GM23338 (cell line): ENCODE measurements at places on chromosomes 3 and 15.
A peak's percentile ranks its signal among the peaks of the same experiment; 100 is the strongest.

- no peak for DNase-seq
These were observed 349 bp downstream of the PPIB start for GRCh38 chr15:64162478-64162868.

GRCh38 chr15:80550219-80550907 lies 144.7 kb upstream of the ABHD17C start:
- DNase-seq: no peak

- DNase-seq: peak; percentile 93
These were observed 7.4 kb upstream of the PSMD6 start for GRCh38 chr3:64030741-64031140.

DNA sequence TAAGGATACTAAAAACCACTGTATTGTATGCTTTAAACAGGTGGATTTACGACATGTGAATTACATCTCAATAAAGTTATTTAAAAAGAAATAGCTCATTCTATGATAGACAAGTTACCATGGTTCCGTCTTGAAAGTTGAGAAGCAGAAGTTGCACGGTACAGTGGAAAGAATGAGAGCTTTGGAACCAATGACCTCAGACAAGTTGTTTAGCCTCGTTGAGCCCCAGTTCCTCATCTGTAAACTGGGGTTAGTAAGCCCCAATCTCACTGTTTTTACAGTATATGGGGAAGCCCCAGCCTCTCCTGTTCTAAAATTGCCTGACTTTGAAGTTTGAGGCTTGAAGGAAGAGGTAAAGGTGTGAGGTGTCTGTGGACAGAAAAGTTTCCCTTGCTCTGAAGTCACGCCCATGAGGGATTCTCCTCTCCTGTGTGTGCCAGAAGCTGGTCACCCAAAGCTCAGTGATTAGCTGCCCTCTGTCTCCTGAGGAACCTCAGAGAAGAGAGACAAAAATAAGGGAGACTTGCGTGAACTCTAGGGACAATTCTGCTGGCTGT lies 10.0 kb downstream of the CRYGS start:
- no peak for DNase-seq

- DNase-seq: no peak
These were observed 9.3 kb downstream of the LOXL1 start for GRCh38 chr15:73935547-73935946.

- DNase-seq: peak; percentile 27
These were observed 716 bp downstream of the SMC4 start for GRCh38 chr3:160400030-160400701.

- DNase-seq: no peak
These were observed 1065.1 kb downstream of the AGBL1 start for GRCh38 chr15:87144775-87145174.

DNA sequence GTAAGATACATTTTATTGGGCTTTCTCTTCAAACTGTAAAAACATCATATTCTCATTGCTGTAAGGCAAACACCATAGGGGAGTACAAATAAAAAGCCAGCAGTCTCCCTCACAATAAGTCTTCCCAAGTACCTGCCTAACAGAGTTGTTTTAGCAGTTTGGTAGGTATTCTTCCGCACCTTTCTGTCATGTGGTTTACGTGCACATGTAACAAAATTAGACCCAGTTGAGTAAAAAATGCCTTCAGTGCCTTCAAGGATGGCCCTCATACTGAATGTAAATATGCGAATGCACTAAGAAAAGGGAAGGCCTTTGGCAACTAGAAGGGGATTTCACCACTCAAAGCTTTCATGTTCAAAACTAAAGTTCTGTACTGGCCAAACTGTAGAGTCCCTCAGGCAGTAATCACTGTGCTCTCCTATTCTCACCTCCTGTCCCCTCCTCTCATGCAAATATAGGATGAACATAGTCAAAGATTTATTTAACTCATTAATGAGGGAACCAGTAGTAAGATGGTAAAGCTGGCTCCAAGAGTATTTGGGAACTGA lies 26.4 kb downstream of the USP3 start:
- no peak for DNase-seq

DNA sequence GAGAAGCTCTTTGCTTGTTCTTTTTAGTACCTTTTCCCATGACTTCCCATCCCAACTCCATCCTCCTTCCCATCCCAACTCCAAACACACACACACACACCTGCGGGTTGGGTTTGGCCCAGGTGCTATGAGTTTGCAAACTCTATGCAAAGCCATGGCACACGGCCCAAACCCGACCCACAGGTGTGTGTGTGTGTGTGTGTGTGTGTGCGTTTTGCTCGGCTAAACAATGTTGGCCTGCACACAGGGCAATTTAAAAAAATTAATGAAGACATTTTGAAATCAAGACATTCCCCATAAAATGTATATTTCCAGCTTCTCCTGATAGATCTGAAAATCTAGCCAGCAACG lies 103.7 kb upstream of the TLE3 start:
- DNase-seq: no peak

GRCh38 chr3:43766672-43767465 lies 76.1 kb downstream of the ABHD5 start:
- no peak for DNase-seq

DNA sequence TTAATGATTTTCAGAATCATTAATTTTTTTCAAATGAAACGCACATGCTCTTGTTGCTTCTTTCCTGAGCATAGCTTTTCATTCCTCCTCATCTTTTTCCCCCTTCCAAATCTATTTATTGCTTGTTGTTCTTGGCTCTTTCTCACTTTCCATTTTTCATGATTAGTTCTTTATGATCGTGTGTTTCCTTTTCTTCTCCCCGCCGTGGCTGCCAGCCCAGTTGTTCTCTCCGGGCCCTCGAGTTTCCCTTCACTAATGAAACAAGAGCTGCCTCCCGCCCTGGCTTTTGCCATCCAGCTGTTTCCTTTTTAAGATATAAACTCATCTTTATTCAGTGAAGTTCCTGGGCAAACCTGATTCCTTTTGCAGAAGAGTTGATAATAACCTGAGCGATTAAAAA lies 170.2 kb upstream of the NR2F2 start:
- no peak for DNase-seq

DNA sequence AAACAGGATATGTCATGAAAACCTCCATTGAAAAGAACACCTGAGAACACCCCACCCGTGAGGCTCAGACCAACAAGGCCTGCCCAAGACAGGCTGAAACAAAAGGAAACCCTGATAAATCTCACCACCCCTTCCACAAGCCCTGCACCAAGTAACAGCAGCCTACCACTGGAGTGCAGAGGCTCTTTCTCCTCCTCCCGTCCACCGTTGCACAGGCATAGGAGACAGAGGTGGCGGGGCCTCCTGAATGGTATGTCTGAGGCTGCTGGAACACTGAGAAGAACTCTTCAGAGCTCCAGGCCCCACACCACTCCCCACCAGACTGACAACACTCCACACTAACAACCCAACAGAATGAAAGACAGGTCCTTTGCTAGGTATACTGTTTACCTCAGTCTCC lies 21.4 kb downstream of the CHDH start:
- DNase-seq: no peak

DNA sequence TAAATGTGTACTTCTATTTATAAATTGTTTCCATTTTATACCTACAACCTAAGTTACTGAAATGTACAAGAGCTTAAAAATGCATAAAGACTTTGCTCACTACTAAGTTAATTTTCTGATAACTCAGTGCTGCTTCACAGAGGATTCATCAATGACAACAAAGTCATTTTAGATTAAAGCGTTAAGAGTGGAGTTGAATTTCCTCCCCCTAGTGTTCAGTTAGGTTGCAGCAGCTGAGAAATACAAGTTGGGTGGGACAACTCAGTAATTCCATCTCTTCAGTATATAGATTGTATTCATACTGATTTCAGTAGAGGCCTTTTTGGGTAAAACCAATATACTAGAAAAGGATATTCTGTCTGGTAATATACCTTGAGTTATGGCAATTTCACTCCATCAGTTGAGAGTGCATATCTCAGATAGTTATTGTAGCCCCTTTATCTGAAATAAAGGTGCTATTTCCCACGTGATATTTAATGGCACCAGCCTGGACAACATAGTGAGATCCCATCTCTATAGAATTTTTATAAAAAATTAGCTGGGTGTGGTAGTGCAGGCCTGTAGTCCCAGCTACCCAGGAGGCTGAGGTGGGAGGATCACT lies 6.9 kb upstream of the RPL35A start:
- peak; percentile 77 for DNase-seq

DNA sequence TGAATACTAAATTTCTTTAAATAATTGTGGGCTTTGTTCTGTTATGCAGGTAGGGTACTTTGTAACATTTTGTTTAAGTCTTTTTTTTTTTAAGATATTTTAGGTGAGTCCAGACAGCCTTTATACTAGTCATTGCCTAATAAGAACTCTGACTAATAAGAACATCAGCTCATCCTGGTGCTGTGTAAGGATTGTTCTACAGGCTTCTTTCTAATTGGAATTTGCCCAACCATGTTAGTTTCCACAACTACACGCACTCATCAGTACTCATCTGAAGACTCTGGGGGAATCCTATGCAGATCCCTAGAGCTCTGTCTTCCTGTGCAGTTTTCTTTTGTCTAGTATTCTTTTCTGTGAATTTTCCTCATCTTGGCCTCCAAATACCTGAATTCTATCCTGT lies 741.8 kb downstream of the IGSF11 start:
- no peak for DNase-seq

DNA sequence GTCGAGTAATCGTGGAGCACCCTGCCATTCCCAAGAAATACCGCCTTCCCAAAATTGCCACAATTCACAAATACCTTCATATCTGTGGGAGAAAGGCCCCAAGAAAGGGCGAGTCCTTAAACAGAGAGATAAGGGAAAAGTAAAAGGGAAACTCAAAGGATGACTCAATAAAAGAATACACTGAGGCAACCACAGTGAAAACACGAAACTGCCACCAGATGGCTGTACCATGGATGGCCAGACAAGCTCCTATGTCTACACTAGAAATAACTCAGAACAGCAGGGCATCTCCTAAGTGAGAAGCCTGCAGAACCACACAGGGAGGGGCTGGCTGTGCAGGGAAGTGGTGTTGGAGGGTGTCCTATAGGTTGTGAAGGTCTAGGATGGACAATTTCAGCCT lies 25.0 kb downstream of the SRGAP3 start:
- DNase-seq: no peak

DNA sequence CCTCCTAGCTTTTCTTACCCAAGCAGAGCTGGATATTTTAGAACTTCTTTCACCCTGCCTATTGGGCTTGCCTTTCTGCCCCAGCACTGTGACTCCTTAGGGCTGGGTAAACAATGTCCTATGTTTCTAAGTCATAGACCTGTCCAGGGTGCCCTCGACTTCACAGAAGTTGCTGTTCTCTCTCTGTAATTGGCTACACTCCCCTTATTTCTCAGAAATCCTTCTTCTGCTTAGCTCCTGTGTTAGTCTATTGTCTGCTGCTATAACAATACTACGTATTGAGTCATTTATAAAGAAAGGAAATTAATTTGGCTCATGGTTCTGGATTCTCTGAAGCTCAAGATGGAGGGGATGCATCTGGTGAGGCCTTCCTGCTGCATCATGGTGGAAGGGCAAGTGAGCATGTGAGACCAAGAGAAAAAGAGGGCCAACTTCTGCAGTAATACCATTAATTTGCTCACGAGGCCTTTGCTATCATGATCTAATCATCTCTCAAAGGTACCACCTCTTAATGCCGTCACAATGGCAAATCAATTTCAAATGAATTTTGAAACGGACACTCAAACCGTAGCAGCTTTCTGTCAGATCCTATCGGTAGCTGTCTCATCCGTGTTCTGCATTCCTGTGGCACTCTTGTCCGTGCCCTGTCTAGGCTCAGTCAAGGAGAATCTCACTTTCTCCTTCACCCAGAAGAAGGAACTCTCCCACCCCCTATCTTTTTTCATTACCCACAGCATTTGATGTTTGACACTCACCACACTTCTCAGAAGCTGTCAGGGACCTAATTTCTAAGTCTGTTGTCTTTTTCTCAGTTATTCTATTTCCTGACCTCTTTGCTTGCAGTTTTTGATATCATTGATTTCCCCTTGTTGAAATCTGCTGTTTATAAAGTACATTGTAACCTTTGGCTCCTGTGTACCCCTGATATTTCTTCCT lies 22.3 kb upstream of the GPR171 start:
- DNase-seq: no peak

- DNase-seq: no peak
These were observed 66.8 kb downstream of the HMG20A start for GRCh38 chr15:77487469-77487842.

DNA sequence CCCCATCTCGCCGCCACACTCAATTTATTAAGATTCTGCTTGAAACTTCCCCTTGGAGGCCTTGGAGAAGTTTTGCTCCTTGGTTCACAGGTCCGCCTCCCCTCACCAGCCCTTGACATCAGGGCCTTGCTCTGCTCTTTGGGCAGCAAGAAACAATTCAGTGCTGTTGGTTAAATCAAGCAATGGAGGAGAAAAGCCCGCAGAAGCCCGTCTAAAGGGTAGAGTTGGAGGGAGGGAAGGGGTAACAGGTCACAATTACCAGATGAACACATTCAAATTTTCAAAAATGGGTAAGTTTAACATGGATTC lies 429 bp downstream of the PARP9 start:
- DNase-seq: no peak
